ENCODE measurements at places on chromosomes 1 and 21.

DNA sequence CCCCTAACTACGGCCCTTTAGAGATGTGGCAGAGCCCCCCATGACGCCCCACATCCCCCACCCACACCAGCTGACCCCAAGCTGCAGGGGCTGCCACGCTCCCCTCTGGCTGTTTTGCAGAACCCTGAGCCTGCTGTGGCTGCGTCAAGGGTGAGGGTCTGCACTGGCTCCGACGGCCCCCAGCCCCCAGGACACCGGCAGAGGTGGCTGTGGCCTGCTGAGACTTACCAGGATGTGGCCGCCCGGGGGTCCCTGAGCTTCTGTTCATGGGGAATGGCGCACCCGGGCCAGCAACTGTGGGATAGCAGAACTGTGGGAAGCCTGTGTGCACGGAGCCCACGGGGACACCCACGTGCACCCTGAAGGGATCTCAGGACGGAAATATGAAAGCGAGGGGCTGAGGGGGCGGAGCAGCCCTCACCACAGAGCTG is 12.8 kb upstream of the RNF223 start:
- no peak for DNase-seq

GRCh38 chr1:38301040-38301439 is 254.4 kb upstream of the POU3F1 start:
- DNase-seq, result no peak

DNA sequence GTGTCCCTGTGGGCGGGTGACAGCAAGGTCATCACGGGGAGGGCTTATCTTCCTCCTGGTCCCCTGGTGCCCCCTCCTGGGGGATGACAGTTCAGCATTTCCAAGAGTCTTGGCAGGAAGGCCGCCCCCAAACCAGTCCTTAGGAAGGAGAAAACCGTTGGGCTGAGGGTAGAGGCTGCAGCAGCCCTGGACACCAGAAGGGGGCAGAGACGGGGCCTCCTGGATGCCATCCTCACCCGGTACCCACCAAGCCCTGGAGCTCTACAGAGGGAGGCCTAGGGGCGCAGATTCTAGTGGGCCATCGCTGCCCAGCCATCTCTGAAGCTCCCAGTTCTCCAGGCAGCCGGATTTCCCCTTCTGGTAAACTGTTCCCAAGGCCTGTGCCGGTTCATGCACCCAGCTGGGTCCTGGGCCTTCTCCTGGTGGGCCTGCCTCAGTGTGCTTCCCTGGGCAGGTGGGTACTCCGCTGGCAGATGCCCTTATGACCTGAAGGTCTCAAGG is 14.8 kb upstream of the ZNF669 start:
- no peak for DNase-seq

- DNase-seq, result no peak
Measured at GRCh38 chr1:43537423-43538142, 6.9 kb downstream of the PTPRF start.

GRCh38 chr1:218304281-218305039 is 19.4 kb downstream of the RRP15 start:
- DNase-seq, result no peak

DNA sequence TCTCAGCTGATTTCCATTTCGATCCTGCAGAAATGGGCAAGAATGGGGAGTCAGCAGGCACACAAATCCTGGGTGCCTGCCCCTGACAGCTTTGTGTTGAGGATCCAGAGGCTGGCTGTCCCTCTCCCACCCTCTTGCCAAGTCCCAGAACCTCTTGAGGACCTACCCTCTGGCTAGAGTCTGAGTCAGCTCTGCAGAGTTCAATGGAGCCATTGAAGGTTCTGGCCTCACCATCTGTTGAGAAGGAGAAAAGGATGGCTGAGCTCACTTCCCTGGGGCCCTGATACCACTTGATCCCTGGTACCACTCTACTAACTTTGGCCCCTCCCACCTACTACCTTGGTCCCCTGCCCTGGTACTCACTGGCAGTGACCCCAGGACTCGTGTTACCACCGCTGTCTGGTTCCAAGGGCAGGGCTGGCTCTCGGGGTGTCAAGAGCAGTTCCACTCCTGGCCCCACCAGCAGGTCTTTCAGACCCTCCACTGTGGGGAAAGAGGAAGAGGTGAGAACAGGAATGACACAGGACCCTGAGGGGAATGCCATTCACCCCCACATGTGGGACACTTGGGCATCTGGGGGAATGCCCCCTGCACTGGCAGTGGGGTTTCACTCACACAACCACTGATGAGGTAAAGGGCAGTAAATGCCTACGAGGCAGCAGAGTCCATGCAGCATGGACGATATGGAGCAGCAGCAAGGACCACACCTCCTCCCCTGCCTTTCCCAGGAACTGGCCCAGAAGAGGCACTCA is 10.5 kb downstream of the RXFP4 start:
- no peak for DNase-seq

DNA sequence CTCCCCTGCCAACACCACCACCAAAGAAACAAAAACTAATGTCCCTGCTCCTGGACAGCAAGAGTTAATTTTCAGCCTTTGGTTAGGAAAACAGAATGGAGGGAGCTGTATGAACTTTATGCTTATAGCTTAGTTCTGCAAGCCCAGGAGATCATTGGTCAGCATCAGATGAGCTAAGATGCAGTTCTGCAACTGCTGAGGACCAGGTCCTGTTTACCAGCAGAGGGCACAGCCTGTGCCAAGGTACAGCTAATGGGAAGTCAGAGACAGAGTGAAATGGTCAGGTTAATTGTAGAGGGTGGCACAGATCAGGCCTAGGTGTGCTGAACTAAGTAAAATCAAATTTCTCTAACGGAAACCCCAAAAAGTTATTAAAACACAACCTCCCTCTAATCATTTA is 161.3 kb downstream of the ROR1 start:
- DNase-seq, result no peak

Measured in anterior cingulate cortex (tissue), 58 donors.